AG10803 (cell line): ENCODE measurements at places on chromosomes 12 and 14.
A peak's percentile ranks its signal among the peaks of the same experiment; 100 is the strongest.

- DNase-seq = peak; percentile 47
Observed at GRCh38 chr12:49667325-49668090, 39.7 kb downstream of the FMNL3 start.

DNA sequence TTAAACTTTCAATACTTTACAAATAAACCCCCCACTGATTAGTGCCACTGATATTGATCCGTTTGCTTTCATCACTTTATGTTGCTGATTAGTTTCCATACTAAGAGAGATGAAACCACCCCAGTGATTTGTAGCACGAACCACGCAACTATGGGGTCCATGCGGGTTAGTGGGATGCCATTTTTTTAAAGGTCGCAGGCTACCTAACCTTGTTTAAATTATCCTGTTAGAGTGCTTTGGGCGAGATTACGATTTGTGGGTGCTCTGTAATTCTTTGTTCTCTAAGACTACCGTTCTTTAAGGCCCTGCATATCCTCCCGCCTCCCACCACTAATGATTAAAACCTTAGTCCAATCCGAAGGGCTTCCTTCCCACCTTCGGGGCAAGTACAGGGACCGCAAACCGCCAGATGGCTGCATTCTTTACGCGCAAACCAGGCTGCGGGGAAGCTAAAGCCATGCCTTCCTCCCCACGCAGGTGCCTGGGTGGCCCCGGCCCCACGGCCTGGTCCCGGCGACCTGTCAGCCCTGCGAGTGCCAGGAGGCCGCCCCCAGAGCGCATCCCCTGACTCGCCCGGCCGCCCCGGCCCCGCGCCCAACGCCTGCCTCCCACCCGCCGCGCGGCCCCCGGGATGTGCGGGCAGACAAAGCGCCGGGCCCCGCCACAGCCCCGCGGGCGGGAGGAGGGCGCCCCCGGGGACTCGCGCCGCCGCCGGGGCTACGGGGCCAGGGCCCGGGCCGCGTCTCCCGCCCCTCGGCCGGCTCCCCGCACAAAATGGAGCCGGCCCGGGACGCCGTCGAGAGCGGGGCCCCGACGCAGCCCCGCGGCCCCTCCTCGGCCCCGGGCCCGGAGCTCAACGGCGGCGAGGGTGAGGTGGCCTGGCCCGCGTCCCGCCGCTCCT is 759 bp downstream of the NFYB start:
- DNase-seq = peak; percentile 75

DNA sequence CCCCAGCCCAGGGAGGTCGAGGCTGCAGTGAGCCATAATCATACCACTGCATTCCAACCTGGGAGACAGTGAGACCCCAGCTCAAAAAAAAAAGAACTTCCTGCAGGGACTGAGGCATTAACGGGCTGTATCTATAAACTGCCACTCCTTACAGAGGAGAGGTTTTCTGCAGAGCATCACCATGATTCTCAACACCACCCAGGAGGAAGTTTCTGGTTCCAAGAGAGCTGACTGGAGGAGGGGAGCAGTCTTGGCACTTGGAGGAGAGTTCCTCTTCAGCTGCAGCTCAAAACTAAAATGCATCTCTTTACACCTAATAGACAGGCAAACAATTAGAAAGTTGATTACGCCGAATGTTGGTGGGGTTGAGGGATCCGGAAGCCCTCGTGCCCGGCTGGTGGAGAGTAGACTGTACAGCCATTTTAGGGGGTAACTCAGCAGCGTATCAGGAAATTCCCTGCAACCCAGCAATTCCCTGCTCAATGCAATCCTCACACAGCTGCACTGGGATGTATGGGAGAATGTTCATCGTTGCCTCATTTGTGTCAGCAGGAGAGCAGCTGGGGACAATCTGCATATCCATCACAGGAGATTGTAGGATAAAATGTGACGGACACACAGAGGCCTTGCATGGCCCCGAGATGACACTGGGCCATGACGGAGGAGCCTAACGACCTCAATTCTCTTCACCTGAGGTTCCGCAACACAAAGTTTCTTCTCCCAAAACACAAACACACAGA is 36.6 kb downstream of the ACTN1 start:
- DNase-seq = no peak

GRCh38 chr12:120064054-120064940 is 52.3 kb downstream of the RAB35 start:
- no peak for DNase-seq

GRCh38 chr14:104865081-104865630 is at the start of gene CEP170B:
Gene CEP170B, plus strand, starts transcription at chr14:104865268. Its CDS starts 3,183 bp downstream, at chr14:104868451.
- peak; percentile 52 for DNase-seq

DNA sequence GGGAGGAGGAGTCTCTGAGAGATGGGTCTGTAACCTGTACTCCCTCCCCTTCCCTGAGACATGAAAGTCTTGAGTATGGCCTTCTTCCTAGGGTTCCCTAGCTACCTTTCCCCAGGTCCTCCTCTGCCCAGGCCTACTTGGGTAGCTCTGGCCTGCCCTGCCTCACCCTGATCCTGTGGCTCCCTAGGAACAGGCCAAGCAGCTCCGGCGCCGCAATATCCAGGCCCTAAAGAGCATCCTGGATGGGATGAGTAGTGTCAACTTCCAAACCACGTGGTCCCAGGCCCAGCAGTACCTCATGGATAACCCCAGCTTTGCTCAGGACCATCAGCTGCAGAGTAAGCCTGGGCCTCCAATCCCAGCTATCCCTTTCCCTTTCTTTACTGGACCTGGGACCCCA is 12.3 kb downstream of the PRPF40B start:
- no peak for DNase-seq

- DNase-seq = no peak
Observed at GRCh38 chr14:24056800-24057184, 5.0 kb downstream of the CARMIL3 start.

- peak; percentile 9 for DNase-seq
Observed at GRCh38 chr12:77354766-77355362, 289.5 kb upstream of the E2F7 start.

GRCh38 chr12:68378872-68379606 is 46.9 kb upstream of the MDM1 start:
- peak; percentile 39 for DNase-seq

DNA sequence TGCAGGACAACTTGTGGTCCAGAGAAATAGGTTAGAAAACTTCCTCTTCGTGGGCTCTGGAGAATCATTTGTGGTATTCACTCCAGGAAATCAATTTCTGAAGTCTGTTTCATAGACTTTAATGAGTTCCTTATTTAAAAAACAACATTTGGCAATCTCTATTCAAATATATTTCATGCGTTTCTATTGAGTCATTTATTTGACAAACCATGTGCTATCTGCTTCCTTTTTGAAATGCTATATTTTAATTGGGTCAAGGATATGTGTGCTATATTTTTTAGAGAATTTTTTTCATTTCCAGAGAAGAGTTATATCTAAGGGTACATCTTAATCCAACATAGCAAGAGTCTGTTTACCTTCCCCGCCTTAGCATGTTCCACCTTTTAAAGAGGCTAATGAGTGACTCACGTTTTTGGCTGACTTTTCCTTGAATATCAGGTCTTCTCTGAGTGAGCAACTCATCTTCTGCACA is 252.4 kb upstream of the EGLN3 start:
- DNase-seq = peak; percentile 59

DNA sequence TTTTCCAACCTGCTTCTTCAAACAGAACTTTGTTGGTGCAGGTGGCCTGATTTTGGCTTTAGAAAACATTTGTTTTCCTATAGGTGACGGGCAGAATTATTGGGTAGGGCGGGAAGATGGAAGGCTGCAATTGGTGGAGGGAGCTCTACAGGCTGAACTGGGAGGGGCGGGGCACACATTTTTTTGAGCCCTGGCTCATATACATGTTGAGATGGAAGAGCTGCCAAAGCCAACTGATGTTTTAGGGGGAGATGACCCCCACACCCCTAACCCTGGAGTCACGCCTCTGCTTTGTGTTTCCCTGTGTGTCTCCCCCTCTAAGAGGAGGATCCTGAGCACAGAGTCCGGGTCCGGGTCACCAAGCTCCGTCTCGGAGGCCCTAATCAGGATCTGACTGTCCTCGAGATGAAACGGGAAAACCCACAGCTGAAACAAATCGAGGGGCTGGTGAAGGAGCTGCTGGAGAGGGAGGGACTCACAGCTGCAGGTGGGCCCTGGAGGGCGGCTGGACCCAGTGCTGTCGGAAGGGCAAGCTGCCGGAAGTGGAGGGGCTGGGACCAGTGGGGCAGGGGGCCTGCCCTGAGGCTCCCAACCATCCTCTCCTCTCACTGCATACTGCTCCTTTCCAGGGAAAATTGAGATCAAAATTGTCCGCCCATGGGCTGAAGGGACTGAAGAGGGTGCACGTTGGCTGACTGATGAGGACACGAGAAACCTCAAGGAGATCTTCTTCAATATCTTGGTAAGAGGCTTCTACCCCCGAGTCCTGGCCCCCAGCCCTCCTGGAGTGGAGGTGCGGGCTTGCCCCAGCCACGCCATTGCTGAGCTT is 18.6 kb downstream of the AGAP2 start:
- DNase-seq = no peak

DNA sequence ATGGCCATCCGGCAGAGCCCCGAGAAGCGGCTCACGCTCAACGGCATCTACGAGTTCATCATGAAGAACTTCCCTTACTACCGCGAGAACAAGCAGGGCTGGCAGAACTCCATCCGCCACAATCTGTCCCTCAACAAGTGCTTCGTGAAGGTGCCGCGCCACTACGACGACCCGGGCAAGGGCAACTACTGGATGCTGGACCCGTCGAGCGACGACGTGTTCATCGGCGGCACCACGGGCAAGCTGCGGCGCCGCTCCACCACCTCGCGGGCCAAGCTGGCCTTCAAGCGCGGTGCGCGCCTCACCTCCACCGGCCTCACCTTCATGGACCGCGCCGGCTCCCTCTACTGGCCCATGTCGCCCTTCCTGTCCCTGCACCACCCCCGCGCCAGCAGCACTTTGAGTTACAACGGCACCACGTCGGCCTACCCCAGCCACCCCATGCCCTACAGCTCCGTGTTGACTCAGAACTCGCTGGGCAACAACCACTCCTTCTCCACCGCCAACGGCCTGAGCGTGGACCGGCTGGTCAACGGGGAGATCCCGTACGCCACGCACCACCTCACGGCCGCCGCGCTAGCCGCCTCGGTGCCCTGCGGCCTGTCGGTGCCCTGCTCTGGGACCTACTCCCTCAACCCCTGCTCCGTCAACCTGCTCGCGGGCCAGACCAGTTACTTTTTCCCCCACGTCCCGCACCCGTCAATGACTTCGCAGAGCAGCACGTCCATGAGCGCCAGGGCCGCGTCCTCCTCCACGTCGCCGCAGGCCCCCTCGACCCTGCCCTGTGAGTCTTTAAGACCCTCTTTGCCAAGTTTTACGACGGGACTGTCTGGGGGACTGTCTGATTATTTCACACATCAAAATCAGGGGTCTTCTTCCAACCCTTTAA is 1.5 kb downstream of the FOXG1 start:
- DNase-seq = no peak

DNA sequence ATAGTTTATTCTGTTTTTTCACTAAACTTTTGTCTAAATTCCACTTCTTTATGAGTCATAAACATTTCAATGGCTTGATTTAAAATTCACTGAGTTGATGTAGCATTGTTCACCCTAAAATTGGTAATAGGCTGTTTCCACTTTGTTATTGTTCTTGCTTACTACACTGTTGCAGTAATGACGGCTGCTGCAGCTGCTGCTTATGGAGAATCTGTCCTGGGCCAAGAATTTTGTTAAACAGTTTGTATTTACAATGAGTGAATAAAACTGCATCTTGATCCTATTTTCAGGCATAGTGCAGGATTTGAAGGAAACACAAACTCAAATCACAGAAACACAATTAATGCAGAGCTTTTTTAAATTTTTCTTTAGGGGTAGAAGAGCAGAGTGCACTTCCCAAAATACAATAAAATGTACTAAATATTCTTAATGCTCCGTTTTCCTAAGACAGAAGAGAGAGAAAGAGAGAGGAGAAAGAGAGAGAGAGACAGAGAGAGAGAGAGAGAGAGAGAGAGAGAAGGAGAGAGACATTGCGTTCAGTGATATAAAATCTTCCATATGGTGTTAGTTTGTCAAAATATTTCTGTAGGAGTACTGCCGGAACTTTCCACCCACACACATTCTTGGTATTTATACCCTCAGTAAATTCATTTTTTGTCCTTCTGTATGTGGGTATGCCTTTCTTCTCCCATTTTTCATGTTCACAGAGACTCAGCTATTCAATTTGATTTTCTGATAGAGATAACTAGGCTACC is 266.4 kb downstream of the LRFN5 start:
- DNase-seq = peak; percentile 18

GRCh38 chr12:116060764-116061163 is 216.7 kb downstream of the MED13L start:
- DNase-seq = no peak

DNA sequence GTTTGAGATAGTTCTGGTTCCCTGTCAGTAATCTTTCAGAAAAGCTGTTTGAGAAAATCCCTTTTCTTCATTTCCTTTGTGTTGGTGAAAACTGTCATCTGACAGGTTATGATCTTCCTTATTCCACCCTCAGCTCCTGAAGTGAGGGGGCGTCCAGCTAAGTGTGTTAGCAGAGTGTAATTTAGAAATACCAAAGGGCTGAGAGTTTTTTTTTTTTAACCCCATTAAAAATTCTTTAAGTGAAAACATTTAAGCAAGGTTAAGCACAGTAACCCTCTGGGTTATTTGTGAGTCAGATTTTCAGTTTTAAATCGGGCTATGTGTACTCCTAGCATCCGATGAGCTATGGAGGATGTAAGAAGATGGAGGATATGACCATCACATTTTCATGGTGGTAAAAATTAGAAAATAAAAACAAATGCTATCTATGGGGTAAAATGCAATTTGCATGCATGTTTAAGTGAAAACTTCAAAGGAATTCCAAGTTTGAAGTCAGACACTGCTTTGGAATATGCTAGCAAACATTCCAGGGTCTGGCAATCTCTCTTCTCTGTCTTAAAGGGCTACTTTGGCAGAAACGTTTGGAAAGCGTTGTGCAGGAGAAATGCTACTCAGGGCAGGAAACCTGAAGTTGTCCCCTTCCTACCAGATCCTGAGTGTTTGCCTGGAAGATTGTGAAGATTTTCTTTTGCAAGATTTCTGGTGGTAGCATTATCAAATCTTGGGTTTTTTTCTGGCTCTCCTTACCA is 197.0 kb upstream of the PRICKLE1 start:
- no peak for DNase-seq

DNA sequence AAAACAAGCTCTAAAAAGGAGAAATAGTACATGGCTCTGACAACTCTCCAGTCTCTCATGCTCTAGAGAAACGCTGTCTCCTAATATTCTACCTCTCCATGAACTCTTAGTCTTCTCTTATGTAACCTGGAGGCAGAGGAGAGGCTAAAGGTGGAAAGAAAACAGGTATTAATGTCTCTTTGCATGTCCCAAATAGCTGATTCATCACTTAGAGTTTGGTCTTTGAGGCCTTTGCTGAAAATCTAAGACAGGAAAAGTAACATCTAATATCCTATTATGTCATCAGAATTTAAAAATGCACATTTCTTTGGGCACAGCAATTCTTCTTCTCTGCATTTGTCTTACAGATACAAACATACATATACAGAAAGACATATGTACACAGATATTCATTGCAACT is 127.2 kb downstream of the DHRS2 start:
- DNase-seq = no peak

DNA sequence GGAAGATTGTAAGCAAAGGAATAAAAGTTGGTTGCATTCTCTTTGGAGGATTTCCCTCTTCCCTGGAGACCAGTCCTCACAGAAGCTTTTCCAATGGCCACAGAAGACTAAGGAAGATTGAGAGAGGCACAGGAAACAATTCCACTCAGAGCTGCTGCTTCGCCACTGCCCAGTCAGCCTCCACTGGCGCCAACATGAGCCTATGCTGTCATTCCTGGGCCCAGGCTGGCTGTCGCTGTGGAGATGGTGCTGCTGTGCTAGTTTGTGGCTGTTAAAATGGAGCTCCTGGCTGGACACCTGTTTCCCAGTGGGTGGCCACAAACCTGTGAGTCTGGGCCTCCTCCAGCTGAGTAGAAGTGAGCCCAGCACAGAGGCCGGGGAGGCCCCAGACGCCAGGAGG is 6.6 kb downstream of the P2RX7 start:
- no peak for DNase-seq

- DNase-seq = no peak
Observed at GRCh38 chr12:129659961-129660622, 243.7 kb downstream of the TMEM132D start.
